ENCODE measurements at places on chromosomes 7 and 10. TPM values are rescaled to one million over a fixed set of nuclear protein-coding genes. Genes with fewer than 3 reads are reported as not detected.

GRCh38 chr7:4800926-4801838 lies 25.8 kb downstream of the AP5Z1 start:
- no peaks in the 10 kb centered on the region for H3K36me3 ChIP-seq
- H3K4me3 ChIP-seq: no peak overlapping the region
- no peaks in the 10 kb centered on the region for H3K4me1 ChIP-seq
- no peaks in the 10 kb centered on the region for H3K27me3 ChIP-seq
- no peak overlapping the region for H3K27ac ChIP-seq
- DNase-seq: no peak

The CFTR gene
- 0.68 TPM for total RNA-seq

The CACNB2 gene
- 4.5 TPM for total RNA-seq

The ECHDC3 gene
- 21.2 TPM for total RNA-seq

The CRYGN gene
- 0.35 TPM for total RNA-seq

- H3K4me3 ChIP-seq: no peak overlapping the region
- DNase-seq: no peak
- H3K4me1 ChIP-seq: peaks cover 6% of the 10 kb centered on the region
- H3K27ac ChIP-seq: no peak overlapping the region
- no peaks in the 10 kb centered on the region for H3K27me3 ChIP-seq
Observed at GRCh38 chr10:71868192-71868697, 17.2 kb upstream of the PSAP start.

DNA sequence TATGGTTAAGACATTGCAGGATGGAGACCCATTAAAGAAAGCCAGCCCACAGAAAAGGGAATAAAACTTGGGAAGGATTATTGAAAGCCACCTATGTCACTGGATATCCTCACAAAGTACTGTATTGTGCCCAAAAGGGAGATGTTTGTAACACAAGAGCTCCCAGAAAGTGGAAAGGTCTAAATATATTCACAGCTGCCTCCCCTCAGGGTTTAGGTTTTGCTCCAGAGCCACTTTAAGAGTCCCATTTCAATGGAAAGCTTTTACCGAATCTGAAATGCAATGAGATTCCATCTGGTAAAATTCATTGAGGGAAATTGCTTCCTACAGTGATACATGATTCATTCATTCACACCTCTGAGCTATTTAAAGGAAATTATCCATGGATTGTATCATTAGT lies 176.4 kb downstream of the XPNPEP1 start:
- H3K4me3 ChIP-seq: no peak overlapping the region
- no peaks in the 10 kb centered on the region for H3K4me1 ChIP-seq
- no peaks in the 10 kb centered on the region for H3K27me3 ChIP-seq
- no peak overlapping the region for H3K27ac ChIP-seq

DNA sequence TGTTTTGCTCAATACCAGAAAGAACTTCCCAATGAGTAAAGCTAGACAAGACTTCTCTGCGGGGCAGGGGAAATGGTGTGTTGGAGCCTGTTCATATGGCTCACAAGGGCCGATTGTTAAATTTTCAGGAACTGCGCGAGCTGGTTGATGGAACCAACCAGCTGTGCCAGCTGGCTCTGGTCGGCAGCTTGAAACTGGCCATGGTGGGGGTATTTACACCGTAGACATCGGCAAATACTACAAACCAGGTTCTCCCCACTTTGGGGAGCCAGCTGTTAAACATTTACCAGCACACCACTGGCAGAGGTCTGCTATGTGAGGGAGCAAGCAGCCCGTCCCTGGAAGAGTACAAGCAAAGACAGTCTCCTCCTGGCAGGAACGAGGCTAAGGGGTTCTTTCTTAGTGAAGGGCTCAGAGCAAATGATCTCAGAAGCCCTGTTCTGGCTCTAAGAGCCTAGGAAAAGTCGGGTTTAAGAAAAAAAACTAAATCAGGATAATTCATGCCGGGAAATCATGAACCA lies 8.8 kb upstream of the ZMIZ1 start:
- H3K36me3 ChIP-seq: no peaks in the 10 kb centered on the region
- H3K4me1 ChIP-seq: no peaks in the 10 kb centered on the region
- H3K27ac ChIP-seq: no peak overlapping the region

DNA sequence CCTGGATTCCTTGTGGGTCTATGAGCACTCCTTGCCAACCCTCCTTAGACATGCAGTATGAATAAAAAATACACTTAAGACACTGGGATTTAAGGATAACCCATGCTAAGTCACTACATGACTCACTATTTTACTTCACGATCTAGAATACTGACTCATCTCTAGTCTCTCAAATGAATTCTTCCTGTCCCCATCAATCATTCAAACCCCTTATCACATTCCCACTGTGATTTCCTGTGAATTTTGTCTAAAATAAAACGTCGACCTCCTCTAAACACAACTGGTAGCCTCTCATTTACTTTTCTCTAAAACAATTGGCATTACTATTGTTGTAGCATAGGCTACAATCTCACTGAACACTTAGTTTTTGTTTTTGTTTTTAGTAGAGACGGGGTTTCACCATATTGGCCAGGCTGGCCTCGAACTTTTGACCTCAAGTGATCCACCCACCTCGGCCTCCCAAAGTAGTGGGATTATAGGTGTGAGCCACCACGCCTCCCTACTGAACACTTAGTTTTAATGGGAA lies 3.9 kb upstream of the IQUB start:
- no peak overlapping the region for H3K4me3 ChIP-seq
- no peaks in the 10 kb centered on the region for H3K27me3 ChIP-seq
- no peak overlapping the region for H3K27ac ChIP-seq
- no peaks in the 10 kb centered on the region for H3K36me3 ChIP-seq
- H3K4me1 ChIP-seq: peaks cover 2% of the 10 kb centered on the region

GRCh38 chr7:118429141-118429540 lies 204.6 kb downstream of the ANKRD7 start:
- no peaks in the 10 kb centered on the region for H3K27me3 ChIP-seq
- H3K4me1 ChIP-seq: no peaks in the 10 kb centered on the region
- H3K4me3 ChIP-seq: no peak overlapping the region
- no peak overlapping the region for H3K27ac ChIP-seq

DNA sequence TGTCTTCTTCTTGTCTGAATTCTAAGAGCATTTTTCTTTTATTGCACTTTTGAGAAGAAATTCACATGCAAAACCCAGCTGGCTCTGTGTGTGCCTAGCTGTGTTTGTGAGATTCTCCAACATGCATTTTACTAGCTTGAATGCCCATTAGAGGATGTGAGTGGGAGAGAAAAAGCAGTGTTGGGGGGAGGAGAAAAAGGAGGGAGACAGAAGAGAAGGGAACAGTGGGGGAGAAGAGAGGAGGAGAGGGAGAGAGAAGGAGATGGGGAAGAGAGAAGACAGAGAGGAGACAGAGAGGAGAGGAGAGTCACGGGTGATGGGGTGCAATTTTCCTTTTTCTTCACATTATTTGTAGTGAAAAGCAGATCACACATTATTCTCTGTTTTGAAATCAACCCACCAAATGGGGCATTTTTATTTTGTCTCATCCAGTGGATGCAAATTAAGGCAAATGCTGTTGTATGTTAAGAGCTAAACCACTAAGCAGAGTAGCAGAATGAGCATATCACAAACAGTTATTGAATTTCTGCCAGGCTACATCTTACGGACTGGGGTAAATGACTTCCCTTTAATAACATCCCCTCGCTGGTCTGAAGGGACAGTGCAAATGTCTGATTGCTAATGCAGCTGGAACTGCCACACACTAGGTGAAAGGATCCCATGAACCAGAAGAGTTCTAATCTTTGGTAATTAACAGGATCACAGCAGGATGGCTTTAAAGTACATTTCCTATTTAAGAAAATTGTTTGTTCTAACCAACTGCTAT lies 849 bp downstream of the LRRN3 start:
- DNase-seq: no peak
- peak overlapping the region; percentile 67 for H3K4me3 ChIP-seq
- H3K27ac ChIP-seq: no peak overlapping the region
- H3K4me1 ChIP-seq: peaks cover 8% of the 10 kb centered on the region
- H3K27me3 ChIP-seq: no peaks in the 10 kb centered on the region

GRCh38 chr7:96089511-96089910 lies 232.4 kb downstream of the SLC25A13 start:
- peaks cover 20% of the 10 kb centered on the region for H3K4me1 ChIP-seq
- H3K27ac ChIP-seq: no peak overlapping the region
- H3K4me3 ChIP-seq: no peak overlapping the region
- no peaks in the 10 kb centered on the region for H3K27me3 ChIP-seq
- H3K36me3 ChIP-seq: no peaks in the 10 kb centered on the region

The SMKR1 gene
- not detected for total RNA-seq

The GIMAP2 gene
- 18.0 TPM for total RNA-seq

DNA sequence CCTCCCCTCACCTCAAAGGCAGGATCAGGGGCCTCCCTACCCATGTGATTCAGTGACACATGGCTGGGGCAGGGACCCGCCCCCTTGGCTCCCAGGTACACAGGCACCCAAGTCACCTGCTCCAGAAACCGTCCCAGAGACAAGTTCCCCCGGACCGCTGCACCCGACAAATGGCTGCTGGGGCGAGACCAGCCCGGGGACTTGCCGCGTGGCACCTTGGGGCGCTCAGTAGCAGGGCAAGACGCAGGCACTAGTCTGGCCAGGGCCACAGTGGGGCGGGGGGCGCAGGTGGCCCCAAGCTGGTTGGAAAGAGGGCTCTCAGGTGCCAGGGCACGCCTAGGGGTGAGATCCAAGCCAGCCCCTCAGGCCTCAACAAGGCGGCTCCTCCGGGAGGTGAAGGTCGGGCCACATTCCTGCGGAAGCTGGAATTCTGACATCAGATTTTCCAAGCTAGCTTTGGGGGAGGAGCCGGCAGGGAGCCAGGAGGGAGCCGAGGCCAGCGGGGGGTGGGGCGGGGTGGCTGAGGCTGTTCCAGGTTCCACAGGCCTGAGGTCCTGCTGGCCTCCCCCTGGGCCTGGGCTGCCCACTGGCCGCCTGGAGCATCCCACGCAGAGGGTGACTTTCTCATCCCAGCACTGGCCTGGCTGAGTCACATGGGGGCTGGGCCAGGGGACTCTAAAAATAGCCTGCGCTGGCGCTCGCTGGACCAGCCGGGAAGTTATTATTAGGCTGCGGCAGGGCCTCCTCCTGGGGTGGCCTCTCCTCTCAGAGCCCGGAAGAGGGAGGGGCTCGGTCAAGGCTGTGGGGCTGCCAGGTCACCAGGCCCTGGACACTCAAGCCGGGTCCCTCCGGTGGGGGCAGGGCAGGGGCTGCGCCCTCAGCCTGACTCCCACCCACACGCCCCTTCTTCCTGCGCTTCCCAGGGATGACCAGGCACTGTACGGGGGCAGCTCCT lies 20.5 kb upstream of the INPP5A start:
- H3K4me3 ChIP-seq: peak overlapping the region; percentile 66
- H3K36me3 ChIP-seq: no peaks in the 10 kb centered on the region
- peaks cover 67% of the 10 kb centered on the region for H3K4me1 ChIP-seq
- no peaks in the 10 kb centered on the region for H3K27me3 ChIP-seq

DNA sequence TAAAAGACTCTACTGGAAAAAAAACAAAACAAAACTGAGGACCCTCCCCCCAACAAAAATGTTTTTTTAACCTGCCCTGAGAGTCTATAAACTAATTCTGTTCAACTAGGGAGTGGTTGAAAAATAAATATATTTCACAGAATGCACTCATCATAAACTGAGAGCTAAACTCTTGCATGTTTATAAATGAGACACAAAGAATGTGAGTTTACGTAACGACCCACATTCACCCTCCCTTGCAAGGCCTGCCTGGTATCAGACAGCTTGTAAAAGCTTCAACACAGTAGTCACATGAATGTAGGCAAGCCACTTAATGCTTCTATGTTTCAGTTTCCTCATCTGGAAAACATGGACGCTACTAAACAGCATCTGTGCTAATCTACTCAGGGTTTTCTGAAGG lies 50.3 kb downstream of the JAZF1 start:
- H3K27ac ChIP-seq: no peak overlapping the region
- H3K27me3 ChIP-seq: no peaks in the 10 kb centered on the region
- no peak overlapping the region for H3K4me3 ChIP-seq
- no peaks in the 10 kb centered on the region for H3K36me3 ChIP-seq
- no peak for DNase-seq
- peaks cover 6% of the 10 kb centered on the region for H3K4me1 ChIP-seq

The PON1 gene
- not detected for total RNA-seq

DNA sequence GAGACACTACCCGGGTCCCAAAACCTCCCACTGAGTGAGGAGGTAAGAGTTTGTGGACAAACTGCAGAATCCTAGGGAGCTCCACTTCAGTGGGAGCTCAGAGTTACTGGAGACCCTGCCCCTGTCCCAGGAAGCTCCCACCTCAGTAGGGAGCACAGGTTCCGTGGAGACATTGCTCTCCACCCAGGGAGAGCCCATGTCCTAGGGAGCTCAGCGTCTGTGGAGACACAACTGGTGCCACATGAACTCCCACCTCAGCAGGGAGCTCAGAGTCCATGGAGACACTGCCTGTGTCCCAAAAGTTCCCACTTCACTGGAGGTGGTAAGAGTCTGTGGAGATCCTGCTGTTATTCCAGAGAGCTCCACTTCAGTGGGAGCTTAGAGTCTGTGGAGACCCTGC lies 6.3 kb downstream of the MYO1G start:
- no peak overlapping the region for H3K4me3 ChIP-seq
- no peaks in the 10 kb centered on the region for H3K27me3 ChIP-seq
- H3K4me1 ChIP-seq: no peaks in the 10 kb centered on the region
- no peaks in the 10 kb centered on the region for H3K36me3 ChIP-seq
- no peak for DNase-seq

GRCh38 chr10:3179174-3179573 lies 6.6 kb upstream of the PITRM1 start:
- no peak for DNase-seq
- no peaks in the 10 kb centered on the region for H3K4me1 ChIP-seq
- no peaks in the 10 kb centered on the region for H3K36me3 ChIP-seq
- H3K27me3 ChIP-seq: no peaks in the 10 kb centered on the region
- no peak overlapping the region for H3K4me3 ChIP-seq

GRCh38 chr10:29157321-29157720 lies 131.5 kb upstream of the LYZL1 start:
- H3K27me3 ChIP-seq: no peaks in the 10 kb centered on the region
- DNase-seq: no peak
- no peaks in the 10 kb centered on the region for H3K36me3 ChIP-seq
- H3K27ac ChIP-seq: no peak overlapping the region

The ACSL5 gene
- total RNA-seq: 13.9 TPM

DNA sequence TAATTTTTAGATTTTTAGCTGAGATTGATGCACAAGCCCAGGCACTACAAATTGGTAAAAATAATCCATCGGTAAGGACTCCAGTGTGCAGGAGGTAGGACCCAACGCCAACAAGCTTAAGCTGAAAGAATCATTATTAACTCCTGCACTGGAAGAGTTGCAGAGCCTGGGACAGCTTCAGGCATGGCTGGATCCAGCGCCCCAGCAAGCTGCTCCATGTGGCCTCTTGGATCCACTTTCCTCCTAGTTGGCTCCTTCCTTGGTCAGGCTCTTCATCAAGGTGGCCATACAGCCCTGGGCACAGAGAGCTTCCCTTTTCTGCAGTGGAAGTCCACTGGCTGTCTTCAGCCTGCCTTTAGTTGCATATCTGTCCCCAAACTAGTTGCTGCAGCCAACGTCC lies 497.4 kb upstream of the FOXK1 start:
- DNase-seq: no peak
- H3K4me1 ChIP-seq: no peaks in the 10 kb centered on the region
- H3K4me3 ChIP-seq: no peak overlapping the region
- no peak overlapping the region for H3K27ac ChIP-seq
- H3K27me3 ChIP-seq: no peaks in the 10 kb centered on the region
- H3K36me3 ChIP-seq: no peaks in the 10 kb centered on the region
